ENCODE measurements at places on chromosomes 1 and 21.
A peak's percentile ranks its signal among the peaks of the same experiment; 100 is the strongest.

- DNase-seq: peak; percentile 69
Measured at GRCh38 chr1:201508809-201509208, 1.9 kb upstream of the CSRP1 start.

DNA sequence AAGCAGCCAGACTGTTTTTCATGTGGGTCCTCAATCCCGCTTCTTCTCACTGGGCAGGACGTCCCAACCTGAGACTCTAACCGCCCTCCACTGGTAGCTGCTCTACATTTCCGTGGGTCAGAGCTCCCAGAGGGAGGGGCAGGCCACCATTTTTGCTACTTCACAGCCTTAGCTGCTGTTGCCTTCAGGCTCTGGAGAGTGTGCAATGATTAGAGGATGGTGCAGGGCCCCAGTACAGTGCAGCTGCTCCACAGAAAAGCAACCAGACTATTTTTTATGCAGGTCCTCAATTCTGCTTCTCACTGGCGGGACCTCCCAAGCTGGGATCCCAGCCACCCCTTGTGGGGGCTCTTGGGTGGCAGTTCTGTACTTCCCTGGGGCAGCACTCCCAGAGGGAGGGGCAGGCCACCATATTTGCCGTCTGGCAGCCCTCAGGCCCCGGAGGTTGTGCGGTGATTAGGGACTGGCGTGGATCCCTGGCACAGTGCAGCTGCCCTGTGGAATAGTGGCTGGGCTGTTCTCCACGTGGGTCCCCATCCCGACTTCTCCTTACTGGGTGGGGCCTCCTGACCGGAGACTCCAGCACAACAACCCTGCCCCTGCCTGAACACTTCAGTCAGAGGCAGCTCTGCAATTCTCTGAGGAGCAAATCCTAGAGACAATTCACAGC is 647.6 kb upstream of the PKN2 start:
- no peak for DNase-seq

DNA sequence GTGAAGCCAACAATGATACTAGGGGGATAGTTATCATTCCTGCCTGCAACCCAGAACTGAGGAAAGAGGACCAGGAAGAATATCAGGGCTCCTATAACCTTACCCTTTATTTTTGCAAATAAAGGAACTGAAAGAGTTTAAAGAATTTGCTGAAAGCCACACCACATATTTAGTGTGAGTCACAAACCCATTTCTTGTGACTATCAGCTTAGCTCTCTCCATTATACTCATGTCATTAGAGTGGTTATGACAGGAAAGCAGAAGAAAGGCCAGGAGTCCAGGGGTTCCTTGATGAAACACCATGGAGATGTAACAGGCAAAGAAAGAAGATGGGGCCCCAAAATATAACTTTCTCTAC is 141.1 kb upstream of the SAMSN1 start:
- DNase-seq: no peak

DNA sequence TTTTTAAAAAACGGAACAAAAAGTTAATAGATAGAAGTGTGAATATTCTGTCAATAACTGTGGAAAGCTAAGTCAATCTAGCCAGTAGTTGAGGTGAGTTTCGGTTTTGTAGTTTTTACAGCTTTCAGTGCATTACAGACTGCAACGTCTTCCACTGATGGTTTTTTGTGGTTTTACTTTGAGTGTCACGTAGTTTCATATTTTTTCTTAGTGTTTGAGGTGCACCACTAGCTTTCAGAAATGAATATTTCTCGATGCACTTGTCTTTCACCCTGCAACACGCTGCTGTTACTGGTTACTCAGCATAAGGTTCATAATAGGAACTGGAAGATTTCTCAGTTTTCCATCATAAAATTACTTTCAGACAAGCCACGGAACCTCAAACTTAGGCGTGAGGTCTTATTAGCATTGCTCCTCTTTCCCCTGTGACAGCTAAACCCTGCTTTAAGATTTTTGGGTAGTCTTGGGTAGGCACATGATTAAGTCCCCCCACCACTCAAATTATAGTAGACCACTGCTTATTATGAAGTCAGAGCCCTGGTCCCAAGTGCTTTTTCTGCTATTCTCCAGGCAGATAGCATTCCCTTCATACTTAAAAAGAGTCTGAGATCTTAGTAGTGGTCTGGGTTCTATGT is 1412.7 kb downstream of the KCNT2 start:
- DNase-seq: peak; percentile 5

- no peak for DNase-seq
Measured at GRCh38 chr1:7366955-7367665, 404.0 kb upstream of the VAMP3 start.

GRCh38 chr21:19874521-19874920 is 1123.7 kb upstream of the NCAM2 start:
- no peak for DNase-seq

- DNase-seq: peak; percentile 99
Measured at GRCh38 chr21:39633770-39634181, 21.0 kb downstream of the B3GALT5 start.

DNA sequence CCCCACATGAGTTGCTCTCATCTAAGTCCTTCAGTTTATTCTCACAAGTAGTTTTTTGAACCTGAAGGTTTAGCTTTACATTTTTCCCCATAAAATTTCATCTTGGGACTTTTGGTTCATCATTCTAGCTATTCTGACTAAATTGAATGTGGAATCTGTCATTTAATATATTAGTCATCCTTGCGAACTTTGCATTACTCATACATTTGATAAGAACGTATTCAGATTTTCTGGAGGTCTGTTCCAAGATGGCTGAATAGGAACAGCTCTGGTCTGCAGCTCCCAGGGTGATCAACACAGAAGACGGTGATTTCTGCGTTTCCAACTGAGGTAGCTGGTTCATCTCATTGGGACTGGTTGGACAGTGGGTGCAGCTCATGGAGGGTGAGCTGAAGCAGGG is 59.8 kb upstream of the CSF1 start:
- peak; percentile 52 for DNase-seq

DNA sequence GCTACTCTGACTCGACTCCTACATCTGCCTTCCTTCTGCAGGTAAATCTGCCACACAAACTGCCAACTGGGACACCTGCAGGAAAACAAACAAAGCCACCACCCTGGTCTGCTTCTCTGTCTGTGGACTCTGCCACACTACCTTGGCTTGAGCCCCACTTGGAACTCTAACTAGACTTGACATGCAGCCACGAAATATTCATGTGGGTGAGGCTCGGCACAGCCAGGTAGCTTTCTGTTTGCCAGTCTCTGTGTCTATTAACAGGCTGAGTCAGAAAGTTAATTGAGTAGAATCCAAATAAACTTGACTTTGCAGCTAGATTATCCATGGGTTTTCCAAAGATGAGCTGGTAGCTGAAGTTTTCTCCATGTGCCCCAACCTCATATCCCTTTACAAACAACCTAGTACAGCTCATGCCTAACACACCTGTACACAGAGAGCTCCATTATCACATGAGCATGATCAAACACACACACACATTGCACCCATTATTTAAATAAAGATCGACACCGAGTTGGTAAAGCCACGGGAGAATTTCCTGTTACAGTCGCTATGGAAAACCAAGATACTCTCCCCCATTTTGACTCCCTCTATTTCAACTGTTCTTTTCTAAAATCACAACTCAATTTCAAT is 808 bp downstream of the C1orf116 start:
- DNase-seq: no peak

- DNase-seq: no peak
Measured at GRCh38 chr1:201288007-201288406, 4.7 kb downstream of the PKP1 start.

GRCh38 chr1:107413546-107413945 is 272.7 kb downstream of the NTNG1 start:
- no peak for DNase-seq

- DNase-seq: no peak
Measured at GRCh38 chr1:178784131-178784536, 59.1 kb downstream of the RALGPS2 start.

- no peak for DNase-seq
Measured at GRCh38 chr1:234780112-234780511, 170.1 kb upstream of the IRF2BP2 start.

DNA sequence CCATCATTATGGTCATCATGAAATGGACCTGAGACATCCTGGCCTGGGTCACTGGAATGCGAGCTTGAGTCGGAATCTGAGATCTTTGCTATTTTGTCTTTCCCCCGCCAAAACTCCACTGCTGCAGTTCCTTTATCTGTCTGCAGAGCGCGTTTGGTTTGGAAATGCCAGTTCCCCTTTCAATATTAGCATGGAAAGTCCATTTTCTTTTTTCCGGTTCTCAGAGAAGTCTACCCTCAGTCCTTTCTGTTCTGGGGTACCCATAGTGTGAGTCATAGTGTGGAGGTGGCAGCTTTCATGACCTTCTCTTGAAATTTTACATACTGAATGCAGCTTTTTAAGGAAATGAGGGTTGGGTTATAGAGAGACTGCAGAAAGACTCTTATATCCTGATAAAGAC is 14.6 kb downstream of the CACNA1E start:
- no peak for DNase-seq

DNA sequence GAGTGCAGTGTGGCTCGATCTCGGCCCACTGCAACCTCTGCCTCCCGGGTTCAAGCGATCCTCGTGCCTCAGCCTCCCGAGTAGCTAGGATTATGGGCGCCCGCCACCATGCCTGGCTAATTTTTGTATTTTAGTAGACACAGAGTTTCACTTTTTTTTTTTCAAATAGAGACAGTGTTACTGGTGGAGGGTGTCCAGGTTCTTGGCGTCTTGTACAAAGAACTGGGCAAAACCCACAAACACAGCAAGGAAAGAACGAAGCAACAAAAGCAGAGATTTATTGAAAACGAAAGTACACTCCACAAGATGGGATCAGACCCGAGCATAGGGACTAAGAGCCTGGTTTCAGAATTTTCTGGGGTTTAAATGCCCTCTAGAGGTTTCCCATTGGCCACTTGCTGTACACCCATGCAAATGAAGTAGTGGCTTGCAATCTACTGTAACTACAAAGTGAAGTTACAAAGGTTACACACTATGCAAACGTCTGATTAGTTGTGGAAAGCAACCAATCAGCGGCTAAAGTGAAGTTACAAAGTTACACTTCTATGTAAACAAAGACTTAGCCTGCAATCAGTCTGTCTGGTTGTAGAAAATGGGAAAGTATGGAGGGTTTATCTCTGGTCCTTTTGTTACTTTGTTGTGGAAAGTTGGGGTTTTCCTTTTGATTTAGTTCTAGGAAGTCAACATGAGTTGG is 199.1 kb downstream of the DYRK1A start:
- peak; percentile 29 for DNase-seq

GRCh38 chr1:94603663-94604062 is 62.1 kb upstream of the F3 start:
- DNase-seq: no peak

DNA sequence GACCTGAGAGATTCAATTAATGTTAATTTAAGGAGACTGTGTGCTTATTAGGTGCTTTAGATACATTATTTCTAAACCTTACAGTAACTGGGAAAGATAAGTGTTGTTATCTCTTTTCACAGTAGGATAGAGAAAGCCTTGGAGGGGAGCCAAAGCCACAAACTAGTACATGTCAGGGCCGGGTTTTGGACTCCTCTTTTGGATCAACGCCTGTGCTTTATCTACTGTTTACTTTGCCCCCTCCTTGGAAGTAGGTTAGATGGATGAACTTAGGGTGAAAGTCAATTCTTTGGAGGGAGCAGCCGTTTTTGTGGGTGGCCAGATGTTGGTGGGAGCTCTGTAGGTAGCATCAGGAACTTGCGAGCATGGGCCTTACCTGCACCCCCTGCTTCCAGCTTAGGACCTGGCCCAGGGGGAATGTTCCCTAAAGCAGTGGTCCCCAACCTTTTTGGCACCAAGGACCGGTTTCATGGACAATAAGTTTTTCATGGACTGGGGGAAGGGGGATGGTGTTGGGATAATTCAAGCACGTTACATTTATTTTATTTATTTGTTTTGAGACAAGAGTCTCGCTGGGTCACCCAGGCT is 1.7 kb downstream of the HHAT start:
- DNase-seq: peak; percentile 78

DNA sequence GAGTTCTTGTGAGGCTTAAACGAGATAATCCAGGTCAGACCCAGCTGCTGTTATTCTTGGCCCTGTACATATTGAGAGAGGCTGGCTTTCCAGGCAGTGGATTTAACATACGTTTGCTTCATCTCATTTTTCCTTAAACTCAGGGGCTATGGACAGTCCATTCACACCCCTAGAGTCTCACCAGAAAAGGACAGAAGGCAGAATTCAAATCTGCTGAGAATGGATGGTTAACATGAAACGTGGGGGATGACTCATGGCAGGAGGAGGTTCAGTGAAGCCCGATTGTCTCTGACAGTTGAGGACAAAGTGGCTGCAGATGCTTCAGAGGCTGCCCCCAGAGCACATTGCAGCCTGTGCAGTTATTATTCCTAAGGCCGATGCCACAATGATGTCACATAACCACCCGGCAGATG is 39.5 kb downstream of the TGFB2 start:
- DNase-seq: peak; percentile 40

DNA sequence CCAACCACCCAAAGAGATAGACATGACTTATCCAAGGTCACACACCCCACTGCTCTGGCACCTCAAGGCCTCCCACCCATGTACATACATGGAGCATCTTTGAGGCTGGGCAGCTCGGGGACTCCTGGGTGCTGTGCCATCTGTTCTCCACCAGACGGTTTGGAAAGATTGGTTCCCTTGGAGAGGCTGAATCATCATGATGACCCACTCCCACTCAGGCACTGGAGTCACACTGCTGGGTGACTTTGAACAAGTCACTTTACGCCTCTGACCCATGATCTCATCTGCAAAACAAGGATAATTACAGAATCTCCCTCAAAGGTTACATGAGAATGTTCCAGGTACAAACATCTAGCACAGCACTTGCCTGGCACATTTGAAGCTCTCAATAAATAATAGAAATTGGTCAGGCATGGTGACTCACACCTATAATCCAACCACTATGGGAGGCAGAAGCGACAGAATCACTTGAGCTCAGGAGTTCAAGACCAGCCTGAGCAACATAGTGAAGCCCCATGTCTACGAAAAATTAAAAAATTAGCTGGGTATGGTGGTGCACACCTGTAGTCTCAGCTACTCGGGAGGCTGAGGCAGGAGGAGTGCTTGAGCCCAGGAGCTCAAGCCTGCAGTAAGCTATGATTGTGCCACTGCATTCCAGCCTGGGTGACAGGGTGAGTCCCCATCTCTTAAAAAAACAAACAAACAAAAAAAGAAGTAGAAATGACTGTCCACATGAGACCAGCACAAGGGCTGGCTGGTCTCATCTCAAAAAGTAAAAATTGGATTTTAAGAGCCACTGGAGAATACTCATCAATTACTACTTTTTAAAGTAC is 74.9 kb downstream of the RRAGC start:
- no peak for DNase-seq

DNA sequence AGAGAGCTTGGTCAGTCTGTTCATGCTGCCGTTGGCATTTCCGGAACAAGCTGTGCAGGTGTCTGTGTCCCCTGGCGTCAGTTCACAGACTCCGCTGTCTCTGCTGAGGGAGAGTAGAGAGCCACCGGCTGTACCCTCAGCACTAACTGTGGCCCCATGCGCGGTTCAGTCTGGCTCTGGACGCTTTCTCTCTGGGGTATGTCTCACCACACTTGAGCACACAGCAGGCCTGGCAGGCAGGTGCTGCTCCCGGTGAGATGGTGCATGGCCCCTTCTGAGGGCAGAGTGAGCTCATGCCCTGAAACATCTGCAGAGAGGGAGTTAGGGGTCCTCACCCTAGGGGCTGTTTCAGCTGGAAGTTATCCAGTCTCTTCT is 60.0 kb upstream of the TLR5 start:
- no peak for DNase-seq
